CD8-positive, alpha-beta memory T cell (primary cell): ENCODE measurements at places on chromosomes 3 and 15. TPM values are rescaled to one million over a fixed set of nuclear protein-coding genes. Genes with fewer than 3 reads are reported as not detected.

- H3K4me3 ChIP-seq: no peak overlapping the region
- DNase-seq: no peak
- no peak overlapping the region for H3K27ac ChIP-seq
- H3K36me3 ChIP-seq: no peaks in the 10 kb centered on the region
- H3K27me3 ChIP-seq: no peaks in the 10 kb centered on the region
These were observed 22.8 kb downstream of the GAP43 start for GRCh38 chr3:115646027-115646690.

The HCN4 gene
- 0.02 TPM for total RNA-seq

DNA sequence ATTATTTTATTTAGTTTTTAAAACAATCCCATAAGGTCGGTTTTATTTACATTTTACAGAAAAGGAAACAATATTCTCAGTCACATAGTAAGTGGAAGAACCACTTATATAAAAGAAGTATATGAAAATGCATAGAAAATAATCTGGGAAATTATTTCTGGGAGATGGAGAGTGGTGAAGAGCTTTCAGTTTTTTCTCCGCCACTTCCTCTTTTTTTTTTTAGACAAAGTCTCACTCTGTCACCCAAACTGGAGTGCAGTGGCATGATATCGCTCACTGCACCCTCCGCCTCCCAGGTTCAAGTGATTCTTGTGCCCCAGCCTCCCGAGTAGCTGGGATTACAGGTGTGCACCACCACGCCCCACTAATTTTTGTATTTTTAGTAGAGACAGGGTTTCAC lies 21.2 kb downstream of the RAD51 start:
- H3K36me3 ChIP-seq: no peaks in the 10 kb centered on the region
- no peaks in the 10 kb centered on the region for H3K27me3 ChIP-seq

The GOLGA6C gene
- not detected for total RNA-seq

DNA sequence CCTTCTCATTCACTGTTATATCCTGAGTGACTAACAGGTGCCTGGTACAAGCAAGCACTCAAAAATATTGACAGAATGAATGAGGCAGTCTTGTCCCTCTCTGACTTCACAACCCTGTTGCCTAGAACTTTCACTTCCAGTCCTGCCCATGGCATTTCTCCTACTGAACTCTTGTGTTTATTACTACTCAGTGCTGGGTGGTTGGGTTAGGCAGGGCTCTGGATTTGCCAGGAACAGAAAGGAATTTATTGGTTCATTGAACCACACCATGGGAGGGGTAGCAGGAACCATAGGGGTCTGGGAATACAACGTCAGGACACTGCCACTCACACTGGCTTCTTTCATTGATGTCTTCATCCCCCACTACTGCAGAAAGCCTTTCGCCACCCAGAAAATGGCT lies 41.9 kb upstream of the SEMA4B start:
- no peaks in the 10 kb centered on the region for H3K36me3 ChIP-seq
- DNase-seq: no peak
- no peaks in the 10 kb centered on the region for H3K27me3 ChIP-seq

The WWTR1 gene
- 0.98 TPM for total RNA-seq

GRCh38 chr3:100697723-100698285 lies 11.5 kb upstream of the TFG start:
- no peaks in the 10 kb centered on the region for H3K27me3 ChIP-seq
- DNase-seq: no peak
- H3K27ac ChIP-seq: no peak overlapping the region
- H3K36me3 ChIP-seq: no peaks in the 10 kb centered on the region
- no peak overlapping the region for H3K4me3 ChIP-seq
- no peaks in the 10 kb centered on the region for H3K4me1 ChIP-seq

DNA sequence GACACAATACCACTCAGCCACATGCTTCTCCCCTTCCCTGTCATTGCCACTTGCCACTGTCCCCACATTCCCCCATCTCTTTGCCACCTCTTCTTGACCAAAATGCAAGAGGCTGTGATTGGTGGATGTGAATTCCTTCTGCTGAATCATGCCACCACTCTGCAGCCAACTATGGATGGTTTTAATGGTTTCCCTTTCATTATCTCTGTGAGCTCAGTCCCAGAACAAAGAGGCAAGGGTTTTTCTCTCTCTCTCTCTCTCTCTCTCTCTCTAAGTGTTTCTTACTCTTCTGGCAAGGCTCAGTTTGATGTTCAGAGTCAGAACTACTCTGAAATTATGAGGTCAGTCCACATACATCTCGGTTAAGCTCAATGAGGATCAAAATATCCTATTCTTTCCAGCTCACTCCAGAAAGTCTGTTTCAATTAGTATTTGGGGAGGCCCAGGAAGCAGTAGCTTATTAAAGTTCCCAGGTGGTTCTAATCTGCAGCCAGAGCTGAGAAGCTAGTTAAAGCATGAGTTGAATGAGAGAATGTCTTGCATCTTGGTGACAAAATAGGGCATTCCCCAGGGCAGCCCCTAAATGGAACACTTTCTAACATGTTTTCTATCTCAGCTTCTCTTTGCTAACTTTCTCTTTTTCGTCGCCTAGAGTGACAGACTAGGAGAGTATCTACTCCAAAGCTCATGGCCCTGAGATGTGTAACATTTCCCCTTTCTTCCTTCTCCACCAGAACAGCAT lies 8.5 kb upstream of the ILDR1 start:
- DNase-seq: no peak
- H3K4me1 ChIP-seq: no peaks in the 10 kb centered on the region
- H3K36me3 ChIP-seq: no peaks in the 10 kb centered on the region

DNA sequence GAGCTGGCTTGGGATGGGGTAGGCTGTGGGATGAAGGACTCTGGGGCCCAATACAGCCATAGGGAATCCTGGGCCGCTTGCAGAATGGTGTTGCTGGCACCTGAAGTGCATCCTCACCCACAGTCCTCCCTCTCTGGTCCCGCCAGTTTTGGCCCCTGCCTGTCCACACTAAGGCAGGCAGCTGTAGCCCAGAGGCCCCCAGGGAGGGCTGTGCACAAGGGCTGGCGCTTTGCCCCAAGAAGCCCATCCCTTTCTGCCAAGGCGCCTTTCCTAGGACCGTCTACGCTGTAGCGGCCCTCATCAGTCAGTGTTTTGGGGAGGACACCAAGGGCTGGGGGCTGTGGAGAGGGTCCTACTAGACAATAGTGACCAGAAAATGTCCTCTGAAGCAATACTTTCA lies 116.2 kb upstream of the ABHD17C start:
- no peak for DNase-seq
- H3K4me1 ChIP-seq: no peaks in the 10 kb centered on the region
- H3K27me3 ChIP-seq: no peaks in the 10 kb centered on the region
- no peak overlapping the region for H3K27ac ChIP-seq

- no peaks in the 10 kb centered on the region for H3K4me1 ChIP-seq
- H3K4me3 ChIP-seq: no peak overlapping the region
- no peaks in the 10 kb centered on the region for H3K27me3 ChIP-seq
- DNase-seq: no peak
These were observed 20.1 kb downstream of the EID1 start for GRCh38 chr15:48898032-48898431.
